ENCODE measurements at places on chromosomes 4 and X. TPM values are rescaled to one million over a fixed set of nuclear protein-coding genes. Genes with fewer than 3 reads are reported as not detected.
A peak's percentile ranks its signal among the peaks of the same experiment; 100 is the strongest.

Gene NMU
- 0.54 TPM for total RNA-seq

Gene XAGE1B
- total RNA-seq = not detected

Gene CXorf49
- total RNA-seq = not detected

Gene STPG2
- not detected for total RNA-seq

Gene TMEM255A
- total RNA-seq = 0.31 TPM

Gene TSC22D3
- total RNA-seq = 7.2 TPM

Gene CXCL1
- total RNA-seq = 12.8 TPM

Gene PCGF3
- 44.6 TPM for total RNA-seq

Gene IL15
- 2.7 TPM for total RNA-seq

DNA sequence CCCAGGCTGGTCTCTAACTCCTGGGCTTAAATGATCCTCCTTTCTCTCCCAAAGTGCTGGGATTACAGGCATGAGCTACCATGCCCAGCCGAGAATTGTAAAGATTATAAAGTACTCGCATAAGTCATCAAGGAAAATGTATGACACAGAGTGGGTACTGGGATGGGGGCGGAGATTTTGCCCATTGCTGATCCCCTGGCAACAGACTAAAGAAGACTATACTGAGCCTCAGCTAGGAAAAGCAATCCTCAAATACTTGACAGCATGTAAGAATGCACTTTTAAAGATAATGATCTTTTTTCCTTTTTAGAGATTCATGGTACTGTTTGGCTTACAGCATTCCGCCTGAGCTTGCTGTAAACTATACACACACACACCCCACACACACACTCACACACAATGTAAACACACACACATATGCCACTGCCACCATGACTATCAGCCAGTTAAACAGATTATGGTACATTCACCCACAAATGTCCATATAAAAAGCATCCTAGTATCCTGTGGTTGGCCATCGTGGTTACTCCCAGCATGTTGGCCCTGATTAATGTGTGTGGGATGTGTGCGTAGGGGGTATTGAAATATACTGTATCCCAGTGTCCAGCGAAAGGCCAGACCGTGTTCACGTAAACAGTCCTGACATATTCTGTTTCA is 113.0 kb downstream of the AMELX start:
- DNase-seq = no peak

GRCh38 chr4:176409627-176410026 is 89.9 kb downstream of the SPCS3 start:
- no peak for DNase-seq

GRCh38 chr4:94305466-94306225 is 37.0 kb downstream of the HPGDS start:
- no peak for DNase-seq

DNA sequence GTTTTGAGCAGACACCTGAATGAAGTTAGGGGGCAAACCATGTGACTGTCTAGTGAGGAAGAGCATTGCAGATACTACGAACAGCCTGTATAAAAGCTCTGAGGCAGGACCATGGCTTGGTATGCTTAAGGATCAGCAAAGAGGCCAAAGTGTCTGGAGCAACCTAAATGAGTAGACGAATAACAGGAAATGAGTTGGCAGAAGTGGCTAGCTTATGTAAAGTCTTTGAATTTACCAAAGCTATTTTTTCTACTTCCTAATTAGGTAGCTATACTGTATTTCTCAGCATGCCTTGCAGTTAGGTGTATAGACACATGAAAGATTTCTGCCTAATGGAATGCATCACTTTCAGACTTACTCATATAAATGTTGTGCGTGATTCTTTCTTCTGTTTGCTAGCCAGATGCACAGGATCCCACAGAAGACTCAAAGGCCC is 9.3 kb upstream of the GPRIN3 start:
- peak; percentile 7 for DNase-seq

- no peak for DNase-seq
Measured at GRCh38 chrX:13763489-13763888, 28.9 kb downstream of the OFD1 start.

DNA sequence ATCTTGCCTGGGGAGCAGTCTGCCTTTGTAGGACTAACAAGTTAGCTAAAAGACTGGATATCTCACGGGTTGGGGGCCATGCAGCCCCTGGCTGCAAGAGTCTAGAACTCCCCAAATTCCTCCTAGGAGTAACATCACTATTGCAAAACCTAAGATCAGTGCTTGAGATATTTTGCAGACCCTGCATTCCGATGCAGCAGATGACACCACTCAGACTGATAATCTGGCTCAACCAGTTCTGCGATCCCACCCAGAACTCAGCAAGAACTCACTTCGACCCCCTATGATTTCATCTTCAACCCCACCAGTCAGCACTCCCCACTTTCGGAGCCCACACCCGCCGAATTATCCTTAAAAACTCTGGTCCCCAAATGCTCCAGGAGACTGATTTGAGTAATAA is 834.0 kb downstream of the C4orf33 start:
- DNase-seq = no peak

GRCh38 chr4:187232196-187232595 is 508.5 kb upstream of the FAT1 start:
- DNase-seq = no peak

- DNase-seq = no peak
Measured at GRCh38 chr4:151455212-151455611, 46.2 kb downstream of the FHIP1A start.

DNA sequence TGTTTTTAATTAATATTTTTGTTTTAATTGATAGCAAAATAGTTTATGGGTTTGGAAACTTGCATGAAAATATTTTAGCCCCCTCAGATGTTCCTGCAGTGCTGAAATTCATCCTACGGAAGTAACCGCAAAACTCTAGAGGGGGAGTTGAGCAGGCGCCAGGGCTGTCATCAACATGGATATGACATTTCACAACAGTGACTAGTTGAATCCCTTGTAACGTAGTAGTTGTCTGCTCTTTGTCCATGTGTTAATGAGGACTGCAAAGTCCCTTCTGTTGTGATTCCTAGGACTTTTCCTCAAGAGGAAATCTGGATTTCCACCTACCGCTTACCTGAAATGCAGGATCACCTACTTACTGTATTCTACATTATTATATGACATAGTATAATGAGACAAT is 40.4 kb downstream of the MAP7D3 start:
- DNase-seq = no peak

- no peak for DNase-seq
Measured at GRCh38 chr4:183422962-183423631, 21.3 kb upstream of the CDKN2AIP start.

DNA sequence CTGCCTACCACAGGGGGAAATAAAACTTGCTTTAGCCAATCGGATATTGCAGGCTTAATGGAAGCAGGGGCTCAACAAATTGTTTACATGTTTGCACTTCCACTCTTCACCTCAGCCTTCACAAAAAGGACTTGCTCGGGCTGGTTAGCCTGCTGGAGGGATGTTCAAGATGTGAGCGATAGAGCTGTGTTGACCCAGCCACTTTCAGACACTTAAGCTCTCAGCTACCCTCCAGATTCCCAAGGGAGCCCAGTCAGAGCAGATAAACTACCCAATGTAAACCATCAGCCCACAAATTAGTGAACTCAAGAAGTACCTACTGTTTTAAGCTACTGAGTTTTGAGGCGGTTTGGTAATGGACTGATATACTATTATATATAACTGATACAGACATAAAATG is 508.4 kb upstream of the FTHL17 start:
- DNase-seq = no peak

- DNase-seq = peak; percentile 36
Measured at GRCh38 chrX:115344885-115345614, 55.5 kb downstream of the LUZP4 start.

DNA sequence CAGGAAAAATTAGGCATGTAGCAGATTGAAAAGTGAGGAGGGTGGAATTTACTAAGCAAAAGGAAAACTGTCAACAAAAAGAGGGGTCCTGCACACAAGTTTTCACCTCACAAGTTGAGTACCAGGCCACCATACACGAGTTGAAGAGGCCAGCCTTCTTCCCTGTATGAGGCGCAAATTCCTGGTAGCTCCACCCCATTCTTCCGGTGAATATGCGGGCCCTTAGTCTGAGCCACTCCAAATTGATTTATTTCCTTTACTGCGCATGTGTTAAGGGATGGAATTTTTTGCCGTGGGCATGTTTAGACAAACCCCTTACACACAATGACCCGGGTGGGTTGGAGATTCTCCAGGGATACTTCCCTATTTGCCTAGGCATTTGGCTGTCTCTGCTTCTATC is 942.1 kb upstream of the GRIA3 start:
- no peak for DNase-seq

DNA sequence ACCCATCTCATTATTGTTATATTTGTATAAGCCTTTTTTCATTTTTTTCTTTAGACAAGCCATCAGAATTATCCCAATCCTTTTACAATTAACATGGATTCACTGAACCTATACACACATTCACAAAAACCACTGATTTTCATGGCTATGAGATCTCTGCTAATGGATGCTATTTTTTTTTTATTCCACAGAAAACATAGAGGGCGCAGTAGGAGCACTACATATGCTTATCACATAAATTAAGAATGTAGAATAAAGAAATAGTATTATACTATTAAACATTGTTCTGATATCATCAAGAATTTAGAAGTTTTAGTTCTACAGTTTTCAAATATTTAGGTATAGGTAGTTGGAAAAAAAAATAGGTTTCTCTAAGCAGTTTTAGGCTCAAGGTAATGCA is 1477.4 kb downstream of the ARAP2 start:
- no peak for DNase-seq

DNA sequence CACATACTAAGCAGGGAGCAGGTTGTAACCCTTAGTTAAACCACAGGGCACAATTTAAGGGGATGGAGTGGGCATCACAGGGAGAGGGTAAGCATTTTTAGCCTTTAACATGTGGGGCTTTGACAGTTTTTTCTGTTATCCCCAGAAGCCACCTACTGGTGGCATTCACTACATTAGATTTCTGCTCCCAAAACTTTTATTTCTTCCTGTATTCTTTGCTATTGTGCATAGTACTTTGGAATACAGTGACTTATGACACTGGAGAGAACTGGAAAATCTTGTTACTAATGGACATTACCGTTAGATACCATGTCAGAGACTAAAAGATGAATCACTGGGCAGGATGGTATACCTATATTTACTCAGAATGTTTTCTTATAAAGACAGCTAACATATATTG is 7.3 kb downstream of the TRIM75 start:
- DNase-seq = no peak

- DNase-seq = no peak
Measured at GRCh38 chr4:127416115-127416514, 216.6 kb upstream of the INTU start.

GRCh38 chrX:21661316-21661715 is 3.2 kb upstream of the KLHL34 start:
- no peak for DNase-seq

GRCh38 chr4:121126449-121127006 is 37.6 kb downstream of the TNIP3 start:
- DNase-seq = no peak

DNA sequence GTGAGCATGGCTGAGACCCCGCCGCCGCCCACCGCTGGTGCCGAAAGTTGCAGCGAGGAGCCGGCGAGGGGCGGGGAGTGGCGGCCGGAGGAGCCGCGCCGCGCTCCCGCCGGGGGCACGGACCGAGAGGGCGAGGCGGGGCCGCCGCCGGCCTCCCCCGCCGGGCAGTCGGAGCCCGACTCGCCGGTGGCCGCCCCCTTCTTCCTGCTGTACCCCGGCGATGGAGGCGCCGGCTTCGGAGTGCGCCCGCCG is 16.5 kb downstream of the UTP3 start:
- DNase-seq = no peak

- no peak for DNase-seq
Measured at GRCh38 chrX:8005678-8006347, 78.6 kb upstream of the PNPLA4 start.

GRCh38 chr4:147064856-147065255 is 119.2 kb upstream of the TTC29 start:
- no peak for DNase-seq

DNA sequence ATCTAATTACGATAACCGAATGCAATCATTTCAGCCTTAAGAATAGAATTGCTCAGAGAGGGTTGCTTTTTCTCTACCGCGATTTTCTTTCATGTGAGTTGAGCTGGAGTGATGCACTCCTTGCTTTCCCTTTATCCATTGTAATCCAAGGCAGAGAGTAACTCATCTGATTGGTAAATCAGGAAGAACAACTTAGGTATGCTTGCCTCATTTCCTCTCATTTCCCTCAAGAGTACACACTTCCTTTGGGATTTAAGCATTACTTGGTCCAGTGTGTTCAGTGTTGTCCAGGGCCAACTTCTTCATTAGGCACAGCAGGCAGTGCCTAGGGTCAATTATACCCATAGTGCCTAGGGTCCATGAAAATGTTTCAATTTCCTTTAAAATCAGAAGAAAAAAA is 15.7 kb upstream of the N4BP2 start:
- DNase-seq = no peak

DNA sequence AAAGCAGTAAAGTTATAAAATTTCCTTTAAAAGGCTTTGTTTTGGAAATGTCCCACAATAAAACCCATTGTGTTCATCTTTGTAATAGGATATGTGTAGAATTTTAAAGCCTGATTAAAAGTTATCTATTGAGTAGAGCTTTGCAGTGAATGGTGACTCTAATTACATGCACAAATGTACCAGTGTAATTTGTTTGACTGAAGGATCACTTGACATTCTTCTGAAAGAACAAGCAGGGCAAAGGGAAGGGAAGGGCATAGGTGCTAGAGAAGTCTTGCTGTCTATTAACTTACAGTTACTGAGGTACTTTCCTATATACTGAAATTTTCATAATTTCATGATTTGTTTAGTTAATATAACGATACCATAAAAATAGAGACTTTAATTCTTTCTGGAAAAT is 70.8 kb downstream of the STIM2 start:
- DNase-seq = no peak

GRCh38 chr4:85946821-85947220 is 413.0 kb downstream of the MAPK10 start:
- DNase-seq = no peak

DNA sequence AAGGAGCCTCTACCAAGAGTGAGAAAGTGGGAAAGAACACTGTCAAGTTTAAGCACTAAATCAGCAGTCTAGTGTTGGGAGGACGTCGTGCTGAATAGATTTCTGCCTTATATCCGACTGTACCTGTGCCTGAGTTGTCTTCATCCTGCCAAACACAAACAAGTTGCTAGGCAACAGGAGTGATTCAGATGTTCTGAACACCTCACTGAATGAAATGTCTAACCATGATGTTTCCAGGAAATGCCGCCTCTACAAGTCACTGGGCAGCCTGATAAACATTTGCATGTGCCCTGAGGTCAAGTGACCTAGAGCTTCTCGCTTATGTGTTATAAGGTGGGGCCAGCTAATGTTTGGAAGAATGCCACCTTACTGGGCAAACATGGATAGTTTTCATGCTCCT is 37.9 kb downstream of the SGMS2 start:
- DNase-seq = peak; percentile 74

GRCh38 chr4:171710743-171711142 is 102.5 kb upstream of the GALNTL6 start:
- DNase-seq = no peak

DNA sequence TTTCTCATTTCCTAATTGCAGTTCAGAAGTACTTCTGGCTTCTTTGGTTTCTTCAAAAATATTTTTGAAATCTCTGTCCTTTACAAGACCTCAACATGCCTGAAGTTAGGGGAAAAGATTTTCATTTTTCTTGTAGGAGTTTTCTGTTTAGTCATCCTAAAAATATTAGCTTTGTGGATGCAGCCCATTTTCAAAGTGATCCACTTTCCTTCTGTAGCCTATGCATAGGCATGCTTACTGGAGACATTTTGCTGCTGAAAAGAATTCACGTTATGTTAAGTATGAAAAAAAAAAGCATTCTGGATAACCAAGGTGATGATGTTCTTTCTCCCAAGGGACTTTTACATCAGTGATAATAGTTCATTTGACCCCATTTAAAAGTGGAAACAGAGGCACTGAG is 245.6 kb downstream of the THOC2 start:
- DNase-seq = no peak

- DNase-seq = no peak
Measured at GRCh38 chr4:145731028-145731427, 51.1 kb downstream of the C4orf51 start.
